LoVo (cell line): ENCODE measurements at places on chromosomes 13 and 19.

DNA sequence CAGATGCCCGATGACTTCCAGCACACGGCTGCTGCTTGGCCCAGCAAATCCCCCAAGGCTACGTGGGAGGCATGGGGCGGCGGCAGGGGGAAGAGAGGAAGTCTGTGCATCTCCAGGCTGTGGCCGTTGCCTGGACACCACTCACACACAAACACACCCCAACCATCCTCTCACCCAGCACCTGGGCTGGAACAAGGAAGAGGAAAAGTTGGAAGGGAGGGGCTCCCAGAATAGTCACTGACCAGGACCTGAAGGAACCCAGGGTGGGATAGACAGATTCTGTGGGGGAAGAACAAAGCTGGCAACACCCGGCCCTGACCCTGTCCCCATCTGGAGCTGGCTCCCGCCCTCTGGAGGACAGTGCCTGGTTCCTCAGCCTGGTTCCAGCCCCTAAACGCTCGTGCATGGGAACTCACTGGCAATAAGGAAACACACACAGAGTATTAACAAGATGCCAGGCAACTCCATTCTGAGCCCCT lies 11.2 kb downstream of the PPP6R1 start:
- no peak for DNase-seq

GRCh38 chr13:53782488-53782961 lies 753.9 kb downstream of the OLFM4 start:
- peak; percentile 74 for DNase-seq

GRCh38 chr13:80164462-80164861 lies 176.5 kb downstream of the SPRY2 start:
- no peak for DNase-seq

DNA sequence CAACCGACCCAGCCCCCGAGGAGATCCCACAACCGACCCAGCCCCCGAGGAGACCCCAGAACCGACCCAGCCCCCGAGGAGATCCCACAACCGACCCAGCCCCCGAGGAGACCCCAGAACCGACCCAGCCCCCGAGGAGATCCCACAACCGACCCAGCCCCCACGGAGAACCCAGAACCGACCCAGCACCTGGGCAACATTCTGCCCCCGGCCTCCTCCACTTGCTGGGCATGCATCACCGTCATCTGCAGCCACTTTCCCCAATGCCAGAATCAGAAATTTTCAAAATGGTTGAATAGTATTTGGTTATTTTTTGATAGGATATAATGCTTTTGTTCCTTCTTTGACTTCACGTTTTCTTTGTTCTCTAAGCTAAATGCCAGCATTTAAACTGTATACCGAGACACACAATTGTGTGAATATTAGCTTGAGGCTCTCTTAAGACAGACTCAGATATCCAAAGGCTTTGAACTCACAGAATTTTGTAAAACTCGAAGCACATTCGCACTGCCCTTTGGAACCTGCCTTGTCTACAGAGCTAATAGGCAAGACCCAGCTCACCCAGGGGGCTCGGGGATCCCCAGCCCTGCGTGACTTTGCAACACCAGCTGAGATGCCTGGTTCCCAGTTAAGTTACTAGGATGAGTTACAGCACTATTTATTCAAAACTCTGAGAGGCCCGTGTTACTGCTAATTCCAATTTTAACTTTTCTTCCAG lies 15.5 kb upstream of the RASA3 start:
- no peak for DNase-seq

DNA sequence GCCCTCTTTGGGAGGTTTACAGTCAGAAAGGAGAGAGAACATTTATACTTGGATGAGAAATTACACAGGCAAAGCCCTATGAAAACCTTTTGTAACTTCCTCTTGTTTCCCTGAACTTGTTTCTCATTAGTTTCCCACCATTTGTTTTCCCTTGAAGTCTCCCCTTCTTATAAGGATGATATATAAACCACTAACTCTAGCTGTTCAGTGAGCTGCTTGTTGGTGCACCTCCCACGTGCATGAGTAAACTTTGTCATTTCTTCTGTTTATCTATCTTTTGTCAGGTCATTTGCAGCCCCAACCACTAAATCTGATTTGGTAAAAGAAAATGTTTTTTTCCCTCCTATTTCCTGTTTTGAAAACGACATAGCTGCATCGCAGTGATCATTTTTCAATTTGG lies 919.9 kb downstream of the SLITRK1 start:
- no peak for DNase-seq
